Hindlimb muscle (tissue), 1 donor: ENCODE measurements at places on chromosomes 12 and 14.

GRCh38 chr12:123471374-123472068 lies 13.6 kb downstream of the SNRNP35 start:
- no peak for DNase-seq

DNA sequence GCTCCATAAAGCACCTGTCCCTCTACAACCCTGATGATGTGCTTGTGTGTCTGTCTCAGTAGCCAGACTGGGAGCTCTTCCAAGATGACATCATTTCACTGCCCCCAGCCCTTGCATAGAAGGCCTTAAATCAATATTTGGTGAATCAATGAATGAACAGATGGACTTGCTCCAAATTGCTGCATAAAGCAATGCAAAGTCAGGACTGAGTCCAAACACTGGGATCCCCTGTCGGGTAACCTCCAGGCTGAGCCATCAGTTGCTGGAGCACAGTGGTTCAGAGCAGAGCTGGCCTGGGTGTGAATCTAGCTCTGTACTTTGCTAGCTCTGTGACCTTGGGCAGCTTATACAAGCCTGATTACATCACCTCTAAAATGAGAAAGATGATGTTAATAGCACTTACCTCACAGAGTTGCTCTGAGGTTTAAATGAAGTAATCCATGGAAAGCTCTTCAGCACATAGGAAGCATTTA lies 120.3 kb upstream of the VASH1 start:
- DNase-seq: peak; percentile 19

DNA sequence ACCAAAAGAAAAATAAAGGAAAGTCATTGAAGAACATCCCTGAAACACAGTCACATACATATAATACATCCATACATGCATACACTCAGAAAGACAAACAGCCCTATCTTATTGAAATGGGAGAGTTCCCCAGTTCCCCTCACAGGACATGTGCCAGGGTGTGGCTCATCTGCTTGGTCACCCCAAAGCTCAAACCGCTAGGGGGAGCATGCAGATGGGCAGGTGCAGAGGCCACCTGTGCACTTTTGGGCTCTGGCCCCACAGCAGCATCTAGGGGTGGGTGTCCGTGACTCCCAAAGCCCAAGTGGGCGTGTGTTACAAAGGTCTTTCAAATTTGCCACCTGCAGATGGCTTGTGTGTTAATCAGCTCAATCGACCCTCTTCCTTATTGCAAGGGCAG lies 75.2 kb downstream of the CMAS start:
- DNase-seq: no peak

DNA sequence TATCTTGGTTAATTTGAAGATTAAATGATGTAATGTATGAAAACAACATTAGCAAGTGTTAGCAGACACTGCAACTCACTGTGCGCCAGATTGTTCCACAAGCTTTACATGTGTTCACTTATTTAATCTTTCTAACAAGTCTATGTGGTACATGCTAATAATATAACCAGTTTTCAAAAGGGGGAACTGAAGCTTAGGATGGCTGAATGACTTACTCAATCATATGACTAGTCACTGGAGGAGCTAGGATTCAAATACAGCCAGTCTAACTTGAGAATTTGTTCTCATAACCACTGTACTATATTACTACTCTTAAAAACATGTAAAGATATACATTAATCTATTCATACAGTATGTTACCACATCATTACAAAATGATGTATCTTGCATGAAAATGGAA lies 60.5 kb upstream of the LRIG3 start:
- DNase-seq: no peak

DNA sequence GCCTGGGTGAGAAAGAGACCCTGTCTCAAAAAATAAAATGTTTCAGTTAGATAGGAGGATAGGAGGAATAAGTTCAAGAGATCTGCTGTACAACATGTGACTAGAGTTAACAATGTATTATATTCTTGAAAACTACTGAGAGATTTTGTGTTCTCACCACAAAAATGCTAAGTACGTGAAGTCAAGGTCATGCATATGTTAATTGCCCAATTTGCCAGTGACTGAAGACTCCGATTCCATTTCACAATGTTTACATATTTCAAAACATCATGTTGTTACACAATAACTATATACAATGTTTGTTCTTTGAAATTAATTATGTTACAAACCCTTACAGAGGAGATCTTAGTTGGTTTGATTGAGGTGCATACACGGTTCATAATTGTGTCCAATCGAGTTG lies 52.1 kb downstream of the SLC15A4 start:
- no peak for DNase-seq

GRCh38 chr12:12019881-12020280 lies 50.9 kb upstream of the BCL2L14 start:
- no peak for DNase-seq

- DNase-seq: no peak
Observed at GRCh38 chr12:21946983-21947382, 5.8 kb upstream of the ABCC9 start.

- no peak for DNase-seq
Observed at GRCh38 chr12:114450515-114451300, 44.8 kb upstream of the TBX5 start.

- DNase-seq: no peak
Observed at GRCh38 chr12:108516511-108517275, 1.6 kb downstream of the FICD start.

DNA sequence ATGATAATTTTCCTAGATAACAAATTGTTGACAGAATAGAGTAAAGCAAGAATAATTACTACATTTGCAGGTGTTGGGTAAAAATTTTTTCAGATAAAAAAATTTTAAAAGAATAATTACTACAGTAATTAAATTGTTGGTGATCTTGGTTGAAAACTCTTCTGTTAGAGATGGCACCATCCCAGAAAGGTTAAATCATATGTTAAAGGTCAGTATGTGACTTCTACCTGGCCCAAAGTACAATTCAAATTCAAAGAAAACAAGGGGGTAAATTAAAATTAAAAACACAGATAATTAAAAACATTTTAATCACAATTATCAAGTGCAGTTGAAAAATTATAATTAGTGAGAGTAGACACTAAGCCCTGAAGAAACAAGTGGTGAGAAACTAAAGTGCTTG lies 18.1 kb upstream of the PIK3C2G start:
- DNase-seq: no peak

- DNase-seq: no peak
Observed at GRCh38 chr12:125454786-125455480, 389.7 kb downstream of the AACS start.

- DNase-seq: no peak
Observed at GRCh38 chr12:100197486-100197885, 3.1 kb upstream of the ACTR6 start.

DNA sequence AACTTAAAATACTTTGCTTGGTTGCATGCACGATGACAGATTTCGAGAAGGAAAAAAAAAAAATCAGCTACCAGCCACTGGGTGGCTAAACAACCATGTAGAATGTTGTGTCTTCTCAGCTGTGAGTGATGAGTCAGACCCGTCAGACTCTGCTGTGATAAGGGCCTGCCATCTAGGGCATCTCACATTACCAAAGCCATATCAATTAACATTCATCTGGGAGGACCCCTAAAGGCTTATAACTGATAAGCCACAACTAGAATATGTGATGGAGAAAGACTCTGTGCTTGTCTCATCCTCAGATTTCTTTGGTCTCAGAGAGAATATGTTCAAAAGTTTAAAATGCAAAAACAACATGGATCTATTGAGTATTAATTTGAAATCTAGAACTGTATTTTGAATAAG lies 111.5 kb downstream of the PAX9 start:
- DNase-seq: no peak

DNA sequence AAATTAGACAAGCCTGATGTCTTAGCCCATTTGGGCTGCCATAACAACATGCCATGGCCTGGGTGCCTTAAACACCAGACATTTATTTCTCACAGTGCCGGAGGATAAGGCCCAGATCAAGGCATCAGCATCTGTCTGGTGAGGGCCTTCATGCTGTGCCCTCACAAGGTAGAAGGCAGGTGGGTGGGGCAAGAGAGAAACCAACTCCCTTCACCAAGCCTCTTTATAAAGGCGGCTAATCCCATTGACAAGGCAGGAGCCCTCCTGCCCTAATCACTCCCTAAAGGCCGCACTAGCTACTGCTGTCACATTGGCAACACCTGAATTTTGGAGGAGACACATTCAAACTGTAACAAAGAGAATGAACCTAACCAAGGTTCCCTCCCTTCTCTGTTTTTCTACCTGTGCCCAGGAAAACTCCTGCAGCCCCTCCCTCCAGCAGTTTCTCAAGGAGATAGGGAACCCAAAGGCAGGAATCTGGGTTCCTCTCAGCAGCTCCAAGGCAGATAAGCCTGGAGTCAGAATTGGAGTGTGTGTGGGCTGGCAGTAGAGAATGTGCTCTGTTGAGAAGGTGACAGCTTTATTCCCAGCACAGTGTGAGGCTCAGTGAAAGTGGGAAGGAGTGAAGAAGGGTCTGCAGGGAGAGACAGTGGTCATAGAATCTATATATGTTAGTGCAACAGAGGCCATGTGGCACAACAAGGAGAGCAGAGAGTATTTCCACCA lies 21.7 kb upstream of the GPATCH2L start:
- DNase-seq: no peak

- no peak for DNase-seq
Observed at GRCh38 chr12:2904260-2904659, 13.6 kb downstream of the TULP3 start.

DNA sequence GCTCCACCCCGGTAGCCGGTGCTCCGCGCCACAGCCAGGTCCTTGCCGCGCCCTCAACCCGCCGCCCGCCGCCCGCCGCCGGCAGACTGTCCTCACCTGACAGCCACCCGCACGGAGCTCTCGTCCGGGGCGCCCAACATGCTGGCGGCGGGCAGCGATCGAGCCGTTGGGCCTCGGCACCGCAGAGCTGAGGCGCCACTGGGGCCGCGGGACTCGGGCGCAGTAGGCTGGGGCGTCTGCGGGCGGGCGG lies 164 bp downstream of the KIF21A start:
- no peak for DNase-seq

- no peak for DNase-seq
Observed at GRCh38 chr14:77554207-77554606, 55.6 kb upstream of the ISM2 start.

DNA sequence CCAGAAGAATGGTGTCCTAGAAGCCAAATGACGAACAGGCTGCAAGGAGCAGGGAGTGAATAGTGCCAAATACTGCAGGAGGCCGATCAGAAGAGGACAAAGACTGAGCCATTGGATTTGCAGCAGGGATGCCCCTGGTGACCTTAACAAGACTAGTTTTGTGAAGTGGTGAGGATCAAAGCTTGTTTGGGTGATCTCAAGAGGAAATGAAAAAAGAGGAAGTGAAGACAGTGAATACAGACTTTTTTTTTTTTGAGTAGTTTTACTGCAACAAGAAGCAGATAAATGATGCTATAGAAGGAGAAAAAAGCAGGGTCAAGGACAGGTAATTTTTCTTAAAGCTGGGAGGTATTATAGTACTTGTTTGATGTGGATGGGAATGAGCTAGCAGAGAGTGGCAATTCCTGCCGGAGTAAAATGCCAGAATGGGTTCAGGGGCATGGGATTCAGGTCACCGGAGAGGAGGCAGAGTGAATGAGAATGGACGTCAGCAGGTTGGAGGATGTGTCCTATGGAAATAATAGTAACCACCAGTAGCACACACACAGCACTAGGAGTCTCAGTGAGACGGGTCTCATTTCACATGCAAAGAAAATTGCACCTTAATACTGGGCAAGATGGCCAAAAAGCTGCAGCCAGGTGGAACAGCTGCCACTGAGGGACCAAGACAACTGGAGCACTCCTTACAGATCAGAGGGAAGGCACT lies 345.8 kb upstream of the CCDC196 start:
- DNase-seq: no peak

DNA sequence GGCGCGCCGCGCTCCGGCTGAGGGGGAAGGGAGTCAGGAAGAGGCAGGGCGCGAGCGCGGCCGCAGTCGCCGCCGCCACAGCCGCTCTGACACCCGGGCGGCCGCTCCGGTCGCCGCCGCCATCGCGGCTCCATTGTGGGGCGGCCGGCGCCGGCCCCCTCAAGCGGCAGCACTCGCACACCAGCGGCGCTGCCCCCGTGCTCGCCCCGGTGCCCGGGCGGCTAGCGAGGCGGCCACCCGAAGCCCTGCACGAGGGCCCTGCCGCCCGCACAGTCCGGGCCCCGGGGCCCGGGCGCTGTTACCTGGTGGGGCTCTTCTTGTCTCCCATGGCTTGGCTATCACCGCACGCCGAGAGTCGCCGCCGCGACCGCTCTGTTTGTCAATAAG lies 202 bp downstream of the YAF2 start:
- no peak for DNase-seq

GRCh38 chr12:71591601-71592000 lies 72.0 kb downstream of the ZFC3H1 start:
- DNase-seq: no peak

- no peak for DNase-seq
Observed at GRCh38 chr12:57066245-57066644, 12.3 kb downstream of the NEMP1 start.

- DNase-seq: no peak
Observed at GRCh38 chr12:104222976-104223375, 7.4 kb downstream of the TXNRD1 start.

DNA sequence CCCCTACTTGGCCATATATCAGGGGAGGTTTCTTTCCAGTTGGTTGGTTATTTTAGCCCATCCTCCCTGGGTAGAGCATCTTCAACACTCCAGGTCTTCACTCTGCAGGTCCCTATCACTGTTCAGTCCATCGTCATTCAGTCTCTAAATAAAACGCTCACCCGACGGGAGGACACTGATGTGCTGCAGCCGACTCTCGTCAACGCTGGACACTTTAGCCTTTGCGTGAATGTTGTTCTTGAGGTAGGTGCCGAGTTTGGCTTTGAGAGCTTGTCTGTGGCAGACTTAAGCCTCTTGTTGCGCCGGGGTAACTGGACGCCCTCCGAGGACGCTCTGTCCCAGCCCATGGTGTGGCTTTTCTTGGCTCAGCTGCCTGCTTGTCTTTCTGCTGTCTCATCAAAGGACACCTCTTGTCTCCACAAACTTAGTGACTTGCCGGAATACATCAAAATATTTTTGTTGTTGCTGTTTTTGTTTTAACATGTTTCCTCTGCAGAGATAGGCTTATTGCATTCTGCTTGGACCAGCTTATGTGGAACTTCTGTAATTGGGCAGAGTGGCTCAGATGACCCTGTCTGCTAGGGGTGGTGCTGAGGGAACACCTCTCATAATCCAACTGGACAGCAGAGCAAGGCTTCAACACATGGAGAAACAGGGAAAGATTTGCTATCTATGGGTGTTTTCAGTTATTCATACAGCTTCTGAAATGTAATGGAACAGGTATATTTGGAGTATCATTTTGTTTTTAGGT lies 26.5 kb downstream of the TCTN1 start:
- no peak for DNase-seq

- DNase-seq: no peak
Observed at GRCh38 chr12:28828318-28828717, 320.8 kb upstream of the FAR2 start.

DNA sequence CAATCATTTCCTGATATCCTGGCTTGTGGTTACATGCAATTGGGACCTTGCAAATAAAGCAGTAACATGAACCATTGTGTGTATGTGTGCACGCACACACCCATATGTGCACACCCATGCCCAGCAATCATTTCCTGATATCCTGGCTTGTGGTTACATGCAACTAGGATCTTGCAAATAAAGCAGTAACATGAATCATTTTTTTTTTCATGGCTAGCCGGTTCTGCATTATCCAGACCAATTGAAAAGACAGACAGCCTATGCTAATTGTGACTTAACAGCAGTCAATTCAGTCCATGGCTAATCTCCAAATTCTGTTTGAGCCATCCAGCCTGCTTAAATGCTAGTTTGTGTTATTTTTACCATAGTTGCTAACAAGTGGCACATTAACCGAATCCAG lies 134.3 kb downstream of the TTC7B start:
- no peak for DNase-seq
